Trophoblast cell (in vitro differentiated cells and primary cell): ENCODE measurements at places on chromosomes 11 and 22.

DNA sequence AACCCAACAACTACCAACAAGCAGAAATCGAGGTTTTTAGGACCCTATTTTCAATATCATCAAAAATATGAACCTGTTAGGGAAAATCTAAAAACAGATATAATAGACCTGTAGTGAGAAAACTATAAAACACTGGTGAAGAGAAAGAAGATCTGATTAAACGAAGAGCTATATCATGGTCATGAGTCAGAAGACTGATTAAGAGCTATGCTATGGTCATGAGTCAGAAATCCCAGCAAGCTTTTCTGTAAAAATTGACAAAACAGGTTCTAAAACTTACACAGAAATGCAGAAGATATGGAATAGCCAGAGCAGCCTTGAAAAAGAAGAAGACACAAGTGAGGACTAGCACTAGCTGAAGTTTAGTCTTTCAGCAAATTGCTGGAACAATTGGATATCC is 345.0 kb downstream of the TBC1D22A start:
- peaks cover 7% of the 10 kb centered on the region for H3K4me1 ChIP-seq
- no peak overlapping the region for H3K4me3 ChIP-seq
- peak; percentile 92 for DNase-seq
- no peak overlapping the region for H3K27ac ChIP-seq
- no peaks in the 10 kb centered on the region for H3K36me3 ChIP-seq

DNA sequence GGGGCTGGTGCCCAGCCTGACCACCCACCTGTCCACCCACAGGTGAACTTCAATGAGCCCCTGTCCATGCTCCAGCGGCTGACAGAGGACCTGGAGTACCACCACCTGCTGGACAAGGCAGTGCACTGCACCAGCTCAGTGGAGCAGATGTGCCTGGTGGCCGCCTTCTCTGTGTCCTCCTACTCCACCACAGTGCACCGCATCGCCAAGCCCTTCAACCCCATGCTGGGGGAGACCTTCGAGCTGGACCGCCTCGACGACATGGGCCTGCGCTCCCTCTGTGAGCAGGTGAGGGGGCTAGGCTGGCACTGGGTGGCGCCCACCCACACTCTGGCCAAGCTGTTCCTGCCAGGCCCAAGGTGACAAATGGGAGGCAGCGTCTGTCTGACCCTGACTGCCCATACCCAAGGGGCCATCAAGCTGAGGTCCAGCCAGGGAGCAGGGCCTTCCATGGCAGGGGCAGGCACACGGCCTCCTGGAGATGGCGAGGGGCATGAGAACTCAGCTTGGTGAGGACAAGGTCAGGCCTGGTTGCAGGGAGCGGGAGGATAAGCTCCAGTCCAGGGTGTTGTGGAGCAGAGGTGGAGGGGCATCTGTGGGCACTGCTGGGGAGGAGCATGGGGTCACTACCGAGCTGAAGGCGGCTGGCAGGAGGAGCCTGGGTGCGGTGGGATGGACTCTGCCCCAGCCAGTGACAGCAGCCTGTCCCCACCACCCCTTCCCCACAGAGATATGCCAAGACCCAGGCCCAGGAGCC is 77.7 kb downstream of the MORC2 start:
- peaks cover 6% of the 10 kb centered on the region for H3K4me1 ChIP-seq
- no peak overlapping the region for H3K4me3 ChIP-seq
- no peaks in the 10 kb centered on the region for H3K27me3 ChIP-seq
- no peak overlapping the region for H3K27ac ChIP-seq

GRCh38 chr11:77668760-77669159 is 31.2 kb upstream of the CLNS1A start:
- no peak for DNase-seq
- peaks cover 21% of the 10 kb centered on the region for H3K36me3 ChIP-seq
- H3K4me1 ChIP-seq: no peaks in the 10 kb centered on the region
- H3K27me3 ChIP-seq: no peaks in the 10 kb centered on the region
- H3K4me3 ChIP-seq: no peak overlapping the region

- no peak for DNase-seq
- no peak overlapping the region for H3K27ac ChIP-seq
- H3K4me3 ChIP-seq: no peak overlapping the region
- no peaks in the 10 kb centered on the region for H3K27me3 ChIP-seq
- H3K36me3 ChIP-seq: peaks cover 1% of the 10 kb centered on the region
Observed at GRCh38 chr11:79042824-79043223, 398.0 kb downstream of the TENM4 start.

DNA sequence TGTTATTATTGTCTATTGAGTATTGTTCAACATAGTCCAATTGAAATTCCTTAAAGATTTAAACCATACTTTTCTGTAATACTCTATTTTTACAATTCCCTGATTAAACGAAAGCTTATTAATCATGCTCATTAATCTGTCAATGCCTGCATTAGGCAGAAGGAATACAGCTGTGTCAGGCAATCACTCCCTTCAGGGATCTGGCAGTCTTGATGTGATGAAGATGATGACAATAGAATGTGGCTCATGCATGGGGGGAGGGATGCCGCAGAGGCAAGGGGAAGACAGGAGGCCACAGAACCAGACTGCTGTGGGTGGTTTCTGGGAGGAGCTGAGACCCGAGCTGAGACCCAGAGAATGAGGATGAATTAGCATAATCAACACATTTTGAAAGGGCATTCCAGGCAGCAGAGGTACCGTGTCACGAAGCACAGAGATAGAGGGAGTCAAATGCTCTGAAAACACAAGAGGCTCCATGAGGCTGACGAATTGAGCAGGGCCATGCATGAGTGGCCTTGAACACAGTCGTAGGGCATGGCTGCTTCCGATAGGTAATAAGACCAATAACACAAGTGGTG is 1075.5 kb downstream of the OPCML start:
- H3K4me1 ChIP-seq: peaks cover 4% of the 10 kb centered on the region
- H3K4me3 ChIP-seq: no peak overlapping the region
- no peak overlapping the region for H3K27ac ChIP-seq
- DNase-seq: no peak
- H3K36me3 ChIP-seq: no peaks in the 10 kb centered on the region

GRCh38 chr11:112459001-112459400 is 198.3 kb upstream of the PLET1 start:
- no peaks in the 10 kb centered on the region for H3K36me3 ChIP-seq
- no peak for DNase-seq
- no peak overlapping the region for H3K27ac ChIP-seq
- H3K27me3 ChIP-seq: no peaks in the 10 kb centered on the region
- H3K4me3 ChIP-seq: no peak overlapping the region
- no peaks in the 10 kb centered on the region for H3K4me1 ChIP-seq

DNA sequence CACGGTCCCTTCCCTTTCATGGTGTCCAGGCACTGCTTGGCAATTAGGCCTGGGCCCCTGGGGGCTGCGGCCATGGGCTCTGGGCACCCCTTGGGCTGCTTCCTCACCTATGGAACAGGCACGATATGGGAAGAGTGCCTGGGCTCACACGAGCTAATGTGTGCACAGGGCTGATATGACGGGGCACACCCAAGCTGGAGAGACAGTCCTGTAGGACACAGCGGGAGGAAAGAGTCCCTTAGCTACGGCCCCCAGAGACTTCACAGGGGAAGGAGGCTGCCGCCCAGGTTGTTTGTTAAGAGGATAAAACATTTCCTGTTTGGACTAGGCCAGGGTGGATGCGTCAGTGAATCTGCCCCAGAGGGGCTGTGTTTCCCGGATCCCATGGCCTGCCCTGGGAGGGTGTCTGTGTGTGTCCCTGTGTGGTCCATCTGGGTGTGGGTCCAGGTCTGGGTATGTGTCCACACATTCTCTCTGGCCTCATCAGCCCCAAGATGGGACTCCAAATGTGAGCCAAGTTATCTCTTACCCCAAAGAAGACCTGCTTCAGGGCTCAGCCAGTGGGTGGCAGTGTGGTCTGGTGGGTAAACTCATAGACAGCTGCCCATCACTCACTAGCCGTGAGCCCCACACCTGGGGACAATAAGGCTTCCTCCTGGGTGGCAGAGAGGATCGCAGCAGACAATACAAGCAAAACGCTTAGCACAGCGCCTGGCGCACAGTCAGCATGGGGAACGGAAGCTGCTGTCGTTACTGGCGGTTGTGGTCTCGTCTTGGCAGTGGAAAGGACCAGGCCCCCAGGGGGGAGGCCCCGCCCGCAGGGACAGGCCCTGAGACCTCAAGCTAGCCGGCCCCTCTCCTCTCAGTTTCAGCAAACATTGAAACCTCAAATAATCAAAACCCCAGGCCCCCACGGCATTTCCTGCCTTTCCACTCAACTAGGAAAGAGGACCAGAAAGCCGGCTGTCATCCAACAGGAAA is 3.2 kb upstream of the EMID1 start:
- no peak overlapping the region for H3K27ac ChIP-seq
- no peaks in the 10 kb centered on the region for H3K36me3 ChIP-seq
- DNase-seq: no peak
- H3K4me3 ChIP-seq: no peak overlapping the region

DNA sequence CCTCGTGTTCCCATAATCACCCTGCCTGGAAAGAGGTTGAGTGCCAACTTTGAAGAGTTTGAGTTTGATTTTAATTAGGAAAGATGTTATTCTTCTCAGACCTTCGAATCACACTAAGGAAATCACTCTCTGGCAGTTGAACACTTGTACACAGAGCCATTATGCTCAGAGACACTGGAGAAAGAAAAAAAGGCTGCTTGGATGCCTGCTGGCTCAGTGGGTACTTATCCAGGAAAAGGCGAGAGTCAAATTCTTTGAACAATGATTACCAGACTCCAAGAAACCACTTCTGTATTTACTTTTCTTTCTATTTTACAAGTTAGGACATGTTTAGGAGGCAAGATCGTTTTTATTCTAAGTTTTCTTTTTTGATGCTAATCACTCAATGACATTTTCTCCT is 438.5 kb upstream of the FAT3 start:
- peaks cover 8% of the 10 kb centered on the region for H3K4me1 ChIP-seq
- no peaks in the 10 kb centered on the region for H3K27me3 ChIP-seq
- DNase-seq: no peak
- no peak overlapping the region for H3K4me3 ChIP-seq

- no peak overlapping the region for H3K27ac ChIP-seq
- no peaks in the 10 kb centered on the region for H3K27me3 ChIP-seq
- H3K4me3 ChIP-seq: no peak overlapping the region
- H3K36me3 ChIP-seq: no peaks in the 10 kb centered on the region
Observed at GRCh38 chr11:132589791-132590190, 942.5 kb downstream of the OPCML start.

GRCh38 chr11:10918698-10919097 is 60.8 kb upstream of the ZBED5 start:
- no peaks in the 10 kb centered on the region for H3K36me3 ChIP-seq
- H3K27me3 ChIP-seq: no peaks in the 10 kb centered on the region
- no peak overlapping the region for H3K27ac ChIP-seq
- no peaks in the 10 kb centered on the region for H3K4me1 ChIP-seq
- H3K4me3 ChIP-seq: no peak overlapping the region

DNA sequence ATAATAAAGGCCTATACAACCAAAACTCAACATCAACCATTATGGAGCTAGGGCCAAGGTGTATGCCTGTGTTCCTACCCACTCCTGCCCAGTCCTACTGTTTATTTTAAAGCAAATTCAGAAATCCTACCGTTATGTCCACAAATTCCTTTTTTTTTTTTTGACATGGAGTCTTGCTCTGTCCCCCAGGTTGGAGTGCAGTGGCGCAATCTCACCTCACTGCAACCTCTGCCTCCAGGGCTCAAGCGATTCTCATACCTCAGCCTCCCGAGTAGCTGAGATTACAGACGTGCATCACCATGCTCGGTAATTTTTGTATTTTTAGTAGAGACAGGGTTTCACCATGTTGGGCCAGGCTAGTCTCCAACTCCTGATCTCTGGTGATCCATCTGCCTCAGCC is 3.1 kb upstream of the CPT1A start:
- peaks cover 11% of the 10 kb centered on the region for H3K4me1 ChIP-seq
- peaks cover 41% of the 10 kb centered on the region for H3K27me3 ChIP-seq
- H3K27ac ChIP-seq: no peak overlapping the region
- peak; percentile 80 for DNase-seq

DNA sequence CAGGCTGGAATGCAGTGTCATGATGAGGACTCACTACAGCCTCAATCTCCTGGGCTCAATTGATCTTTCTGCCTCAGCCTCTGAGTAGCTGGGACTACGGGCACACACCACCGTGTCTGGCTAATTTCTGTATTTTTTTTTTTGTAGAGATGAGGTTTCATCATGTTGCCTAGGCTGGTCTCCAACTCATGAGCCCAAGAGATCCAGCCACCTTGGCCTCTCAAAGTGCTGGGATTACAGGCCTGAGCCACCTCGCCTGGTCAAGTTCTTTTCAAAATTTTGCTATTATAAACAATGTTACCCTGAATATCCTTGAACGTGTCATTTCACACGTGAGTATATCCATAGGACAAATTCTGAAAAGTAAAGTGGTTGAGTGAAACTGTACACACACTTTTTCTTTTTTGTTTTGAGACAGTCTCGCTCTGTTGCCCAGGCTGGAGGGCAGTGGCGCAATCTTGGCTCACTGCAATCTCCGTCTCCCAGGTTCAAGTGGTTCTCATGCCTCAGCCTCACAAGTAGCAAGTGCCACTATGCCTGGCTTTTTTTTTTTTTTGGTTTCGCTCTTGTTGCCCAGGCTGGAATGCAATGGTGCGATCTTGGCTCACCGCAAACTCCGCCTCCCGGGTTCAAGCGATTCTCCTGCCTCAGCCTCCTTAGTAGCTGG is 21.6 kb upstream of the EP300 start:
- no peaks in the 10 kb centered on the region for H3K27me3 ChIP-seq
- H3K4me3 ChIP-seq: no peak overlapping the region
- no peaks in the 10 kb centered on the region for H3K36me3 ChIP-seq
- H3K4me1 ChIP-seq: no peaks in the 10 kb centered on the region

GRCh38 chr11:32188785-32189184 is 97.9 kb downstream of the RCN1 start:
- H3K4me3 ChIP-seq: no peak overlapping the region
- H3K27me3 ChIP-seq: no peaks in the 10 kb centered on the region
- no peak for DNase-seq
- H3K4me1 ChIP-seq: no peaks in the 10 kb centered on the region
- H3K36me3 ChIP-seq: no peaks in the 10 kb centered on the region
- no peak overlapping the region for H3K27ac ChIP-seq

GRCh38 chr11:123018702-123019101 is 37.1 kb upstream of the BSX start:
- no peaks in the 10 kb centered on the region for H3K36me3 ChIP-seq
- no peaks in the 10 kb centered on the region for H3K27me3 ChIP-seq
- no peak overlapping the region for H3K27ac ChIP-seq
- H3K4me1 ChIP-seq: no peaks in the 10 kb centered on the region
- DNase-seq: no peak

- DNase-seq: no peak
- peaks cover 14% of the 10 kb centered on the region for H3K36me3 ChIP-seq
- H3K27ac ChIP-seq: peak overlapping the region; percentile 72
- peaks cover 46% of the 10 kb centered on the region for H3K4me1 ChIP-seq
Observed at GRCh38 chr11:62553839-62554361, 7.3 kb upstream of the AHNAK start.
